GM13977 (cell line): ENCODE measurements at places on chromosomes 2 and 18.

- no peak for DNase-seq
These were observed 1.6 kb downstream of the WDR7 start for GRCh38 chr18:56652802-56653201.

DNA sequence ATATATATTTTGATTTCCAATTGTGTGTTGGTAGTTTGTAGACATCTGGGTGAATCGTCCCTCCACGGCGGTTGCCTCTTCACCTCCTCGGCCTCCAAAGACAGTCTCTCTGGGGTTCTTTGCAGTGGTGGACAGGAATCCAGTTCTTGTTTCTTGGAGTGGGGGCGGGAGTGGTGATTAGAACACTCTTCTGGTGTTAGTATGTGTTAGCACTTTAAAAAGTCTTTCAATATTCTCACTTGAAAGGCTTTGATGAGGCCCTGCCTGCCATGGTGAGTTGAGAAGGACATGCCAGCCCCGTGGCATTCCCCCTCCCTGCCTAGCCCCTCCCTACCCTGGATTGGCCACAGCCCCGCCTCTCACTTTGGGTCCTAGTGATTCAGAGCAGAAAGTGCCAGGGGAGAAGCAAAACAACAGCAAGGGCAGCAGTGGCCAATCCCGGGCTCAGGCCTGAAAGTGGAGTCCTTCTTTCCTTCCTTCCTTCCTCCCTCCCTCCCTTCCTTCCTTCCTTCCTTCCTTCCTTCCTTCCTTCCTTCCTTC, 316.8 kb upstream of the HS6ST1 start:
- DNase-seq: no peak

DNA sequence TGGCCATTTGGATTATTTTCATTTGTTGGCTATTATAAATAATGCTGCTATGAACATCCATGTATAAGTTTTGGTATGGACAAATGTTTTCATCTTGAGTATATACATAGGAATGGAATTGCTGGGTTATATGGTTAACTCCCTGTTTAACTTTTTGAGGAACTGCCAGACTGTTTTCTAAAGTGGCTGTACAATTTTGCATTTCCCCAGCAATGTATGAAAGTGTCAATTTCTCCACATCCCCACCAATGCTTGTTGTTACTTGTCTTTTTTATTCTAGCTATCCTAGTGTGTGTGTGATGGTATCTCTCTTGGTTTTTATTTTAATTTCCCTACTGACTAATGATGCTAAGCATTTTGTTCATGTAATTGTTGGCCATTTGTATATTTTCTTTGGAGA, 90.6 kb upstream of the CYP26B1 start:
- no peak for DNase-seq

- peak; percentile 71 for DNase-seq
These were observed 33.6 kb upstream of the PTMA start for GRCh38 chr2:231674587-231675338.

GRCh38 chr2:22153931-22154613, 1030.3 kb downstream of the TDRD15 start:
- no peak for DNase-seq

DNA sequence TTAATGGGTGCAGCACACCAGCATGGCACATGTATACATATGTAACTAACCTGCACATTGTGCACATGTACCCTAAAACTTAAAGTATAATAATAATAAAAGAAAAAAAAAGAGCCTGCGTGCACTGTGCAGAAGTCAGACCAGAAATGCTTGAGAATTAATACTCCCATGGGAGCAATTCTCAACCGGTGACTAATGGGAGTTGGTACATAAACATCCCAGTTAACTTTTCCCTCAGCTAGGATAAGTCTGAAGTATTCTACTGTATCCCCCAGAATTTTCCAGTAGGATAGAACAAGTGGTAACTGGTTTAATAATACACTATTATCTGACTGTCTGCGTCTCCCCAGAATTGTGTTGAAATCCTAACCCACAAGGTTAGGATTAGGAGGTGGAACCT, 113.6 kb upstream of the COL5A2 start:
- no peak for DNase-seq

DNA sequence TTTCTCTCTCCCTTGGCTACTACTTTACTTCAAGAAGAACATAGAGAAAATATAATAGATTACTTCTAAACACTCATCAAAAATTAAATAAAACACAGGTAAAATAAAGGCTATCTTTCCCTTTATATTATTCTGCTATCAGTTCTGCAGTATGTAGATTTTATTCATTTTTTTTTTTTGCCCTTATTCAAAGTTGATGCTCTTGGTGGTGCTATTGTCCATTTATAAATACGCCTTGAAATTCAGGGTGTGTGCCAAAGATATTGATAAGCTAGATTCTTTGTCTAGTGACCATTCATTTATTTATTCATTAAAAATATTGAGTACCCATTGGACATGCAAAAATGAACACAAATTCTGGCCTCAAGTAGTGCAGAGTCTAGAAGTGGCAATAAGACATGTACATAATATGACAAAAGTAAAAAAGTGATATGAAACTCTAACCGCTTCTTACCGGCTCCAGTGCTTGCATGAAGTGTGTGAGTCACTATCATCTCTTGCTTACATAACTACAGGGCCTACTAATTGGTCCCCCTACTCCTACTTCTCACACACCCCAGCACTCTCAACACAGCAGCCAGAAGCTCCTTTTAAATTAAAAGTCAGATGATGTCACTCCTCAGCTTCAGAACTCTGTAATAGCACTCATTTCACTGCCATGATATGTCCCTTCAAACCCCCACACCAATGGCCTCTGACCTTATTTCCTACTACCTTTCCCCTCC, 208.3 kb upstream of the FANCL start:
- DNase-seq: peak; percentile 67

- no peak for DNase-seq
These were observed 1262.2 kb upstream of the PIK3C3 start for GRCh38 chr18:40692871-40693270.

DNA sequence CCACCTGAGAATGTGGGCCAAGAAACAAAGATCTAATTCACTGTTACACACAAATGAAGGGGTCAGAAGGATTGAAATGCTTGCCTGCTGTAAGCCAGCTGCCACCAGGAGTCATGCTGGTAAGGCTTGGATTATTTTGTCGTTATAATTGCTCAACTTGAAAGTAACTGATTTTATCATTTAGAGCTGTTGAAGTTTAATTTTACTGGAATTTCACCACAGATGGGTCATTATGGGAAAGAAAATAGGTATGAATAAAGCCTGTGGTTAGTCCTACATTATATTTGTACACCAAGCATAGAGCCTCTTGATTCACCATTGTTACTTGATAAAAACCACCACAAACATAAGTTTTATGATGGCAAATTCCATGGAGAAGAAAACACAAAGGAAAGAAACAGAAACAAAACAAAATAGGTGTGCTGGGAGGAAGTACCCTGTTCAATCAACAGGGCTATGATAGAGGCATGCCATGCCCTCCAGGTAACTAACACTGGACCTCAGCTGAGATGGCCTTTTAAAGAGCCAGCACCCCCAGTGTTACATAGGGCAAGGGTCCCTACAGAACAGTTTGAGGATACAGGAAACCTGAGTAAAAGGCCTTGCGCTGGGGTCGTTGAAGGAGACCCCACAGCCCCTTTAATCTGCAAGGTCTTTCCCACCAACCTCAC, 3.0 kb downstream of the CLEC4F start:
- DNase-seq: no peak

- DNase-seq: no peak
These were observed 13.1 kb downstream of the KCNIP3 start for GRCh38 chr2:95310216-95310615.

GRCh38 chr2:225169396-225169795, 127.1 kb upstream of the DOCK10 start:
- no peak for DNase-seq

DNA sequence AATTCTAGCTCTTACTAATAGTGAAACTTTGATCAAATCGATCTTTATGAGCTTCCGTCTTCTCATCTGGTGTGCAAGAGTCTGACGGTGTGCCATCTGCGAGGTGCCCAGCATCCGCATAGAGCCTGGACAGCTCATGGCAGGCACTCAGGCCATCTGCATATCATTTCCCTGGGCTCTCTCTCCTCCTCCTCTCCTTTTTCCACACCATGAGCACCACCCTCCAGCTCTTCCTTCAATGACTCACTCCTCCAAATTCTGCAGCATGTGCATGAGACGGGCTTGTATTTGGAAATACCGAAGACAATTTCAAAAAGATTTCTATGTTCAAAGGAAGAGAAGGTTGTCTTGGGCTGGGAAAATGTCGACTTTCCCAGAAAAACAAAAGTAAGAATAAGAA, 161.1 kb downstream of the CCBE1 start:
- no peak for DNase-seq

GRCh38 chr2:177138823-177139222, 73.8 kb upstream of the HNRNPA3 start:
- DNase-seq: no peak

DNA sequence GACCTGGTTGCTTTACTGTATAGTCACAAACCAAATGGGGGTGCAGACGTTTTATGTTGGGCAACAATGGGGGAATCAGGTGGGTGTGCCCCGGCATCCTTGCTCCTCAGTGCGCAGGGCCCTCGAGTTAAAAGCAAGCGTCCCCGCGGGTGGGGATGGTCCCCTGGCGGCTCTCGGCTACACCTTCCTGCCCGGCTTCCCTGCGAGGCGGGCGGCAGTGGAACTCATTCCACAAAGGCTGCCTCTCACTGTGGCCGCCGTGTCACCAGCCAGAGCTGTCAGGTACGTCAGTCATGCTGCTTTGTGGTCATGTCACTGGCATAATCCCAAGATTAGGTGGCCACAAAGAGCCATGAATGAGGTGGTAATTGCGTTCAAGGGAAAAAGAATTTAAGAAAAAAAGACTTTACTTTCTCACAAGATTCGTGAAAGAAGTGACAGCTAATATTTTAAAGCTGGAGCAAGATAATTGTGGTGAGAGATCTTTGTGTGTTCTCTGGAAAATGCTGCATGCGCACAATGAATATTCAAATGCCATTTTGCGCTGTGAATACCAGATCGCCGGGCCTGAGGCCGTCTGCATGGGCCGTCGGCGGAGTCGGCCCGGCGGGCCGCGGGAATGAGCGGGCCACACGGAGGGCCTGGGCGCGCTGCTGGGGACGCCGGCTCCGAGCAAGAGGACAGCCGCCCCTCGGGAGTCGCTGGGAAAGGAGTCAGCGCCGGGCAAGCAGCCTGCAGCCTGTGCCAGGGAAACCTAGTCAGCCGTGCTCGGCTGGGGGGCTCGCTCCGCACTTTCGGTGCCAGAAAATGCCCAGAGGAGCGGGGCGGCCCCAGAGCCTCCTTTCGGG, 82.3 kb upstream of the LDLRAD4 start:
- DNase-seq: peak; percentile 68

DNA sequence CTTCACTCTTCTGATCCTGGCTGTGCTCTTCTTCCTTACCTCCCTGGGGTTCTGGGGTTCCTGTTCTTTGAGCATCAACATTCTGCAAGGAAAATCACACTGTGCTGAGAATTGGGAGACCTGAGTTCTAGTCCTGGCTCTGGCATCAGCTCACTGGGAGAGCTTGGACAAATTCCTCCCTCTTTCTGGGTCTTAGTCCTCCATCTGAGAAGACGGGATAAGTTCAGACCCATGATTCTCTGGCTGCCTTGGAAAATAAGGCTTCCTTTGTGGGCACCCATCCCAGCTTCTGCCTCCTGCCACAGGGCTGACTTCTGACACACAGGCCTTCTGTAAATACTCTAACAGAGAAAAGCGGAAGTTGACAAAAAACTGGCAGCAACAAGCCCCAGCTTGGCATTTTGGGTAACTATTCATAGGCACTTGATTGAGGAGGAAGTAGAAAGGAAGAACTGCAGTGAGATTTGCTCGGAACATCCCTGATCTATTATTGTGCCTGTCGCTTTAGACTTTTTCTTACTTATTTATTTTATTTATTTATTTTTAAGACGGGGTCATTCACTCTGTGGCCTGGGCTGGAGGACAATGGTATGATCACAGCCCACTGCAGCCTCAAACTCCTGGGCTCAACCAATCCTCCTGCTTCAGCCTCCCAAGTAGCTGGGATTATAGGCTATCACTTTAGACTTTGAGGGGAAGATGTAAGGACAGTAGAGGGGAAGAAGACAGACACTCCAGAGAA, 7.9 kb downstream of the PCBP1 start:
- DNase-seq: peak; percentile 68

DNA sequence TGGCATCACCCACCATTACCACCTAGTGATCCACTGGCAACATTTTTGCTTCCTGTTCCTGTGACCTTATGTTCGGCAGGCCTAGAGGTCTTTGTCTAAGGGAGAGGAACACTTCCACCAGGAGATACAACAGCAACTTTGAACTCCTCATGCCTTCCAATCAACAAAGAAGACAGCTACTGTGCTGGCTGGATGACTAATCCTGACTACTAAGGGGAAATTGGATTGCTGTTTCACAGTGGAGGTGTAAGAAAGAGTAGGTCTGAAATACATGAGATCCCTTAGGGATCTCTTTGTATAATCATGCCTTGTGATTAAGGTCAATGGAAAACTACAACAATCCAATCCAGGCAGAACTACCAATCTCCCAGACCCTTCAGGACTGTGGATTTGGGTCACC, 45.2 kb downstream of the EIF2AK3 start:
- DNase-seq: no peak

GRCh38 chr2:68411397-68412126, 46.5 kb downstream of the PLEK start:
- no peak for DNase-seq

GRCh38 chr2:173571021-173571821, 216.5 kb downstream of the CDCA7 start:
- DNase-seq: peak; percentile 5

DNA sequence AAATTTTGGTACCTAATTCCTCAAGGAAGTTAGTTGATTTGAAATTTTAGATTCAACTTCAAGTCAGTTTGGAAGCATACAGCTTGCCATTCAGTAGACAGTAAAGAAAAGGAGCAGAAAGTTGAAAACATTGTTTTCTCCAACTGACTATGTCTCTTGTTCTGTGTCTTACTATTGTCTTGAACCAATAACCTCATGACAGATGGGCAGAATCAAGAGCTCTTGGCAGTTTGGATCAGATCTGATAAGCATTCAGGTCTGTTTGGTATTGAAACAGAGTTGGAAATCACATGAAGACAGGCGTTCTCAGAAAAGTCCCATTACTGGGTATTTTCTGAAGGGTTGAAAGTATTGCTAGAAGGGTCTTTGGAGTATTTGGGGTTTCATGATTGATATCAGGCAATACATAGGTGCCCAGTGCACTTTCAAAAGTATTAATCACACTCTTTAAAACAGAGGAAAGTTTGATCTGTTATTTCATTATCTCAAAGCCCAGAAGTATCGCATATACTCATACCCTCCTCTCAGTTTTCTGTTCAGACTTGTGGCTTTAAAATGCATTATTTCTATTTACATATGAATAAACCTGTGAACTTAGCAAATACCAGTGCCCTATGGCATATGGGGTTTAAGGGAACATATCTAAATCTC, 428.4 kb upstream of the ZEB2 start:
- DNase-seq: no peak

- no peak for DNase-seq
These were observed 210.3 kb upstream of the GCFC2 start for GRCh38 chr2:75920859-75921551.

DNA sequence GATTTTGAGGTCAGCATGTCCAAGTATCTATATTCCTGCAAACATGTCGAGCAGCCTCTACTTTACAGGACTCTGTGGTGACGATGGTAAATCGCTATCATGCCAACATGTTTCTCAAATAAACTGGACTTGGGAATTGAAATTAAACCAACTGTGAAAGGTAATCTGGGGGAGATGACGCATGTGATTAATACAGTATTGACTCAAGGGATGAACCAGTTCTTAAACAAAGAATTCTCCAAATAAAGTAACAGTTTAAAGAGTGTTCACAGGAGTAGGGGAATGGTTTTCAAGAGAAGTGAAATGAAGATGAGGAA, 54.3 kb downstream of the THUMPD2 start:
- DNase-seq: no peak
